ENCODE measurements at places on chromosomes 12 and 14. TPM values are rescaled to one million over a fixed set of nuclear protein-coding genes. Genes with fewer than 3 reads are reported as not detected.

DNA sequence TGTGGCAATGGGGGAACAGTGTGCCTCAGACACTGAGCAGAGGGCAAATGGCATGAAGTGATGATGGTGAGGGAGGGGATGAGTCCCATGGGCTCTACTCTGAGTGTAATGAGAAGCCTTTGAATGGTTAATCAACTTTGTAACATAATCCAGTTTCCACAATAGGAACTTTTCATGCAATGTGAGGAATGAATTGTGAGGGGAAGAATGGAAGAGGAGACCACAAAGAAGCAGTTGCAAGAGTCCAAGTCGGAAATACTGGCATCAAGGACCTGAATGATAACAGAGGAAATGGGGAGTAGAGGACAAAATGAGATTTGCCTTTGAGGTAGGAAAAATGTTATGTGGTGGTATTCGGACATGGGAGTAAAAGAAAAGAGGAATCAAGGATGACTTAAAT lies 476.9 kb upstream of the PRICKLE1 start:
- no peak for DNase-seq

DNA sequence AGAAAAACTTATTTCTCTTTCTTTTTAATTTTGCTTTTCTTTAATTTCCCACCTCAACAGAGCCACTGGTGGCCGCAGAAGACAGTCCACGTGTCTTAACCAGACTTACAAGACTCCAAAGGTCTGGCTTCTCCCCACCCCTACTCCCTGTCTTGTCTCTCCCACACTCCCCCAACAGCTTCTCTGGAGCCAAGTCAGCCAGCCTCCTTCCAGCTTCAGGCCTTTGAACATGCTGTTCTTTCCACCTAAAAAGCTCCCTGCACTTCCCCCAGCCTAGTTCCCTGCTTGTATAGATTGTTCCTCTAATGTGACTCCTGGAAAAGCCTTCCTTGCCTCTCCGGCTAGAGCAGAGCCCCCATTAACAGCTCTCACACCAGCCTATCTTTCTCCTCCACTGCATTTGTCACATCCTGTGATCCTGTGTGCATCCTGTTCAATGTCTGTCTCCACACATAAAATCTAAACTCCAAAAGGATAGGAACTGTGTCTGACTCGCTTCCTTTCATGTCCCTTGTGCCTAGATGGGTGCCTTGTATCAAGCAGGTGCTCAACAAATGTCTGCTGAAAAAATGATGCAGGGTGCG lies 7.8 kb upstream of the DYNLL1 start:
- no peak for DNase-seq

GRCh38 chr12:69388371-69388770 lies 28.8 kb downstream of the YEATS4 start:
- DNase-seq, result no peak

PLEKHG7 gene
- total RNA-seq, result not detected

TEX52 gene
- total RNA-seq, result not detected

KMT2D gene
- 100 TPM for total RNA-seq

PEBP1 gene
- 177 TPM for total RNA-seq

PROX2 gene
- total RNA-seq, result 0.05 TPM

Data from activated T-helper 2 cell treated with anti-CD3 and anti-CD28 coated beads, Interferon-gamma antibody, Interleukin-2, Interleukin-4, amounts not matched to agents 10 μg/mL and 5 μg/mL and 100 μg/mL, durations not matched to agents 14 hours and 24 hours and 36 hours (primary cell).